ENCODE measurements at places on chromosomes 7 and 10.

DNA sequence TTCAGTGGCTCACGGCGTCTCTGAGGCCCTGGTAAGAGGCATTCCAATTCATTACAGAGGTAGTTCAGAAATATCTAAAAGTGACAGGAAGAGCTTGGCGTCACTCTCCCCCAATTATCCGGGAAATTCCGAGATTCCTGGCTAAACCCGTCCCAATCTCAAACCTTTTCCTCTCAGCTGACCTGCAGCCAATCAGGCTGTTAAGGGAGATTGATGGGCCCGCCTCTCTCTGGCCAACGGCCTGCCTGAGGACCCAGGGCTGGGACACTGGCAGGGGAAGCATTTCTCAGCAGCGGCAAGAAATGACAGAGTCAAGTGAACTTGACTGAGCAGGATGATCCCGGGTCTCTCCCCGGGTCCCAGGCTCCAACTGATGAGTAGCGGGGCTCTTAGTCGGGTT lies 72.3 kb downstream of the EBF3 start:
- no peak for DNase-seq

GRCh38 chr7:13551503-13551902 lies 438.0 kb downstream of the ETV1 start:
- DNase-seq = no peak

DNA sequence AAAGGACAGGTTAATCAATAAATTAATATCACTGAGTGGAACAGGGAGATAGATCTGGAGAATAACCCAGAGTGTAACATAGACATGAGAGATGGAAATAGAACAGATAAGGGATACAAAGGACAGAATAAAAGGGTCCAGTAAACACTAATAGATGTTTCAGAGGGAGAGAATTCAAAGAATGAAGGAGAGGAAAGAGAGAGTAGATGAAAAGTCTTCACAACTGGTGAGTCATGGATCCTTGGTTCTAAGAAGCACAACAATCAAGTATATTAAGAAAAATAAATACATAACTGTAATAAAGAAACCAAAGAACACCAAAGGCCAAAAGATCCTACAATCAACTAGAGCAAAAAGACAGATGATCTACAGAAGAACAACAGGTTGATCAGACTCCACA lies 66.3 kb downstream of the BEND7 start:
- no peak for DNase-seq

DNA sequence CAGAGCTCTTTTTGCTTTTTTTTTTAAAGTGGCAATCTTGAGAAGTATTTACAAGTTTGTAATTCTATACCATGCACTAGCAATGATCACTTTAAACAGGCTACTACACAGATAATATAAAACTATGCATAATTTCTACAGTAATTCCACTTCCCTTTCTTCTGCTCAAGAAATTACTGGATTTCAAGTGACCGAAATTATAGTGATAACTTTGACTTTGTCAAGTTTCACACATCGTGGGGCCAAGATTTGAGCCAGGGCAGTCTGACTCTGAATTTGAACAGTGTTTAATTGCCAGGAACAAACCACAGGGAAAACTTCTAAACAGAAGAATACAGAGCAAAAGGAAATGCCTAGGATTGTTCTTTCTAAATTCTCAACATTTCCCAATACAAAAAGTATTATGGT lies 288.3 kb upstream of the MKLN1 start:
- DNase-seq = no peak

DNA sequence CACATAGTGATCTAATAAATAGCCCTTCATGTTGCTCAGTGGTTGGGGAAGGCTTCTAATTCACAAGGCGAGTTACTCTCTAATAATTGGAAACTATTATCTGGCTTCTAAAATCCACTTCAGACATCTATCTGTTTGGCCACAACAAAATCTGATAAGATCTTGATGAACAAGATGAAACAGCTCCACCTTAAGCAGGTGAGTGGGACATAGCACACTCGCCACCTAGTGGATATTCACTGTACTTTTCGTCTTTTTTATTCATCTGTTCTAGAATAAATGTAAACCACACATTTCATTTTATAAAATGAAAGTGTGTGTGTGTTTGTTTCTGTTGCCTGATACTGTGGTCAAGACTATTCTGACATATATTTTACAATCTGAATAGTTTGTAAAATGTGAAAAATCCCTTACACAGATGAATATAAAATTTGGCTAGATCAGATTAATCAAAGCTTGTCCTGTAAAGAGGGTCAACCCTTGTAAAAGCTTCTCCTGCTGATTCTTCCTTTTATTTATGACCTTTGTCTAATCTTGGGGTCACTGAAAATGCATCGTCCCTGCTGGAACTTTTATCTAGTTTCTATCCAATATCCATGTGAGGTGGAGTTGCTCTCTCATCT lies 26.5 kb upstream of the CNTNAP2 start:
- DNase-seq = peak; percentile 6

GRCh38 chr10:75334720-75335119 lies 66.8 kb downstream of the ZNF503 start:
- DNase-seq = no peak

DNA sequence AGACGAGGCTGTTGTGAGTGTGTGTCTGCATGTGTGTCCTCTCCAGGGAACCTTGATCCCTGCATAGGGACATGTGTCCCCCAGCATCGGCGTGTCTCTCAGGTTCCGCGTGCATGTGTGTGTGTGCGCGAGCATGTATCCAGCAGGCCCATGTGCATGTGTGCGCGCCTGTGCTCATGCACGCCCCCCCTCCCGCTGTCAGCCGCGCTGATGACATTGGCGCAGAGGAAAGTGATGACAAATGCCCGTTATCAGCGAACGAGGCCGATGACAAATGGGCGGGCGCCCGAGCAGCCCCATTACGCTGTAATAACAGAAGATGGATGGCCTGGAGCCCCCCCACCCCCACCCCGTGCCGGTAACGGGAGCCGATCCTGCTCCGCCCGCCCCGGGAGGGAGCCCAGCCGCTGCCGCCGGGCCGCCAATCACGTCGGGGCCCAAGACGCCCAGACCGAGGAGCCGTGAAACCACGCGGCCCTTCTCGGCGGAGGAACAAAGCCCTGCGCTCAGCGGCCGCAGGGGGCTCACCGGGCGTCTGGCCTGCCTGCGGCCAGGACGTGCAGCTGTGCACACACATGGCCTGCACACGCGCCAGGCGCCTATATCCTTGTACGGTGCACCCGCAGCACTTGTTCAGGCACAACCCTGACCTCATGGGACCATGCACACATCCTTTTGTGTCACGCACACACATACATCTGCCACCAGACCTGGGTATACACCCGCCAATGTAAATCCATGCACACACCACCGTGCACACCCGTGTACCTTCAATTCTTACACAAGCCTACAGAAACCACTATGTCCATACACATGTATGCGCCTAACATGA lies 21.5 kb downstream of the POLL start:
- DNase-seq = no peak

DNA sequence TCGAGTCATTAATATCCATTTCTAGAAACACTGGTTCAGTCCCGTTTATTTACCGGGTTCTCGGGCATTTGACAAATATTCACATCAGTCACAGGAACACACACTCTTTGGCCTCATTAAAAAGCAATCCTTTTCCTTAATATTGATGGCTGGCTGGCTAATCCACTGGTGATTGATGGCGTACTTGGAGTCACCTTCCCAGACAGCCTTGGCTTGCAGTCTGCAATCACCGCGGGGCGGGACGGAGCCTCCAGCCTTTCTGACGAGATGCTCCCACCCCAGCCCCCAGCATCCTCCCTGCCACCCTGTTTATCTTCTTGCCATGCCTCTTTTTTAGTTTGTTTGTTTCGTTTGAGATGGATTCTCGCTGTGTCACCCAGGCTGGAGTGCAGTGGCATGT lies 36.6 kb downstream of the SRRM3 start:
- no peak for DNase-seq

DNA sequence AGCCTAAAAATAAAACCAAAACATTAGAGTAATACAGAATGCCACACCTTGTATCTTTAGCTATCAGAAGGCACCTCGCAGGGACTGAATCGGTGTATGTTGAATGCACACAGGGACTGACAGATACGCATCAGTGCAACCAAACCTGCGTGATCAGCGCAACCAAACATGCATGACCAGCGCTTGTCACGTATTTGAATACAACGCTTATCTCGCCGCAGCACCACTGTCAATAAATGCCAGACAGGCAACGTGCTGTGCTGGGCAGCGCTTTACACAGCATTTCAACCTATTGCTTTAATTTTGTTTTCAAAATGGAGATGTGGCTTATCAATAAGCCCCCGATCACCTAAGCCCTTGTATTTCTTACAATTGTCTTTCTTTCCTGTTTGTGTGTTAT lies 242.4 kb downstream of the SFMBT2 start:
- no peak for DNase-seq

- no peak for DNase-seq
These were observed 29.3 kb upstream of the NUB1 start for GRCh38 chr7:151312356-151312755.

GRCh38 chr10:14751014-14751896 lies 23.4 kb downstream of the FAM107B start:
- DNase-seq = no peak

- DNase-seq = no peak
These were observed 237.9 kb downstream of the MGMT start for GRCh38 chr10:129704786-129705525.

DNA sequence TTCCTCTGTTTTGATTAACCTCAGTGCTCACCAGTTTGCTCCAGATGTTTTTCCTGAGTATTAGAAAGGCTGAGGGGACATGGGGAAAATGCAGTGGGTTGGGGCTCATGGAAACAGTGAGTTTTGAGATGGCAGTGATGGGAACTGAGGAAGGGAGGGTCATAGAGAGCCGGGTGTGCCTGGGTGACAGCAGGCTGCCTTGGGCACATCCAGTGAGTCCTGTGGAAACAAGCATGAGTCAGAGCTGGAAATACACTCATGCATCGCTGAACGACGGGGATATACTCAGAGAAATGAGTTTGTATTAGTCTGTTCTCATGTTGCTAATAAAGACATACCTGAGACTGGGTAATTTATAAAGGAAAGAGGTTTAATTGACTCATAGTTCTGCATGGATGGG lies 202.2 kb downstream of the TMEM178B start:
- DNase-seq = no peak

DNA sequence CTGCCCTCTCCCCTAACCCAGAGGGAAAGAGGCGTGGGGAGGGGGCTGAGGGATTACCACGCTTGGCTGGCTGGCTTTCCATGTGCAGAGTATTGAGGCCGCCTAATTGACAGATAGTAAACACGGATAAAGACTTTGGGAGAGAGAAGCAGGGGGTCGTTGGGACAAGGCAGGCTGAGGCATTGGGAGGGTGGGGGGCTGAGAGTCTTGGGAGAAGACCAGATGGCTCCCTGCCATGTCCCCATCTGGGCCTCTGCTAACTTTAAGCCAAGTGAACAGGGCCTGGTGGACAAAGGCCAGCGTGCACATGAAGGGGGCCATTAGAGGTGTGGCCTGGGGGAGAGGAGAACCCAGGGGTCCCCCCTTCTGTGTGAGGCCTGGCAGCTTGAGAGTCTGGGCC lies 55.4 kb upstream of the MXI1 start:
- no peak for DNase-seq

- no peak for DNase-seq
These were observed 126.2 kb upstream of the NRP1 start for GRCh38 chr10:33460505-33461294.

- no peak for DNase-seq
These were observed 3.9 kb downstream of the DLG5 start for GRCh38 chr10:77922566-77923179.

DNA sequence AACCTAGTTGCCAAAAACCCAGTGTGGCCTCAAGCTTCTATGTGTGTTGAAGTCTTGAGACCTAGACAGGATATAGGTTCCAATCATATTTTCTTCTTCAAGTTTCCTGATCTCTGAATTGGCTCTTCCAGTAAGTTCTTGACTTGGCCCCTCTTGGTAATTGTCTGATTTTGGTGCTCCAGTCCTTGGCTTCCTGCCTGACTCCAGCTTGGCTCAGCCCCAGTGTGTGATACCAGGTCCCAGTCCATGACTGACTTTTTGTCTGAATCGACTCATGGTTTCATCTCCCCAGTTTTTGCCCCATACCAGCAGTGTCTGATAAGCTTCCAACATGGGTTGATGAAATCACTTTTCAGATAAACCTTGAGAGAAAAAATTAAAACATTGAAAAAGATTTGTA lies 72.3 kb downstream of the FAS start:
- no peak for DNase-seq

DNA sequence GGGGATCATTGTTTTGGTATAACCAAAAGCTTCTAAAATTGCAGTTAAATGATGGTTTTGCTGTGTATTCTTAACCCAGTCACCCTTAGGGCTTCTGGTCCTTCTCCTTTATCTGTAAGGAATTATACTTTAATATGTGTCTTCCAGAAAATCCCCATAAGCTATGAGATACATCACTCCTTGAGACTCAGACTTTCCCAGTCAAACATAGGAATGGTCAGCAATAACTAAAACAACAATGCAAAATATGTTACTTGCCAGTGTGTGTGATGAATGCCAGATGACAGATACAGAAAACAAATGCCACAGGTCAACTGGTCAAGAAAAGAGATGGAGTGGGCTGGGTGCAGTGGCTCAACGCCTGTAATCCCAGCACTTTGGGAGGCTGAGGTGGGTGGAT lies 10.1 kb downstream of the ADD3 start:
- no peak for DNase-seq

GRCh38 chr10:123942114-123942861 lies 50.7 kb upstream of the CPXM2 start:
- DNase-seq = no peak

DNA sequence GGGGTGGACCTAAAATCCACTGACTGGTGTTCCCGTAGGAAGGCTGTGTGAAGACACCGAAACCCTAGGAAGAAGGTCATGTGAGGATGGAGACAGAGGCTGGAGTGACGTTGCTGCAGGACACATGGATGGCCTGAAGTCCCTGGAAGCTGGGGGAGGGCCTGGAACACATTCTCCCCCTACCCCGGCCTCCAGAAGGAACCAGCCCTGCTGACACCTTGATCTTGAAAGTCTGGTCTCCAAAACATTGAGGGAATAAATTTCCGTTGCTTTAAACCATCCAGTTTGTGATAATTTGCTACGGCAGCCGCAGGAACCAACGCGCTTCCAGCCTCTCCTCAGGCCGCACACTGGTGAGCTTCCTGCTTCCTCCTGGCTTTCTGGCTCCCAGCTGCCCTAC lies 288.2 kb downstream of the GLRX3 start:
- no peak for DNase-seq

GRCh38 chr7:131619336-131620305 lies 63.2 kb upstream of the PODXL start:
- no peak for DNase-seq

- DNase-seq = no peak
These were observed 12.5 kb upstream of the CFAP69 start for GRCh38 chr7:90232430-90232829.

DNA sequence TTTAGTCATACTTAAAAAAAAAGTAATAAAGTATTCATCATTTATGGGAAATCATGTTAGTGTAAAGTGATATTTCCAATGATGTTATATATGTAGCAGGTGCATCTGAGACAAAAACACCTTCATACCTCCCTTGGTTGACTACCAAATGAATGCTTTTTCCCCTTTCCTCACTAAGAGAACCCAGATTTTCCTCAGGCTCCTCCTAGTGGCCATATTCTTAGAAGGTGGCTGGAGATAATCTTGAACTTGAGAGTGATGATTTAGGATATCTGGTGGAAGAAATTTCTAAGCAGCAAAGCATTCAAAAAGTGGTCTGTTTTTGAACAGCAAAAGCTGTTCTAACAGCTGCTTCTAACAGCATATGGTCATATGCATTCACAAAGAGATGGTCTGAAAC lies 16.8 kb upstream of the DNAH11 start:
- DNase-seq = no peak

GRCh38 chr7:132895231-132895630 lies 186.7 kb downstream of the CHCHD3 start:
- DNase-seq = no peak

- no peak for DNase-seq
These were observed 104.3 kb downstream of the CLEC2L start for GRCh38 chr7:139627831-139628230.

GRCh38 chr7:138712652-138713051 lies 11.5 kb upstream of the SVOPL start:
- DNase-seq = no peak

All from left renal pelvis (tissue), 4 donors.